ENCODE measurements at places on chromosomes 3 and 15.
A peak's percentile ranks its signal among the peaks of the same experiment; 100 is the strongest.

DNA sequence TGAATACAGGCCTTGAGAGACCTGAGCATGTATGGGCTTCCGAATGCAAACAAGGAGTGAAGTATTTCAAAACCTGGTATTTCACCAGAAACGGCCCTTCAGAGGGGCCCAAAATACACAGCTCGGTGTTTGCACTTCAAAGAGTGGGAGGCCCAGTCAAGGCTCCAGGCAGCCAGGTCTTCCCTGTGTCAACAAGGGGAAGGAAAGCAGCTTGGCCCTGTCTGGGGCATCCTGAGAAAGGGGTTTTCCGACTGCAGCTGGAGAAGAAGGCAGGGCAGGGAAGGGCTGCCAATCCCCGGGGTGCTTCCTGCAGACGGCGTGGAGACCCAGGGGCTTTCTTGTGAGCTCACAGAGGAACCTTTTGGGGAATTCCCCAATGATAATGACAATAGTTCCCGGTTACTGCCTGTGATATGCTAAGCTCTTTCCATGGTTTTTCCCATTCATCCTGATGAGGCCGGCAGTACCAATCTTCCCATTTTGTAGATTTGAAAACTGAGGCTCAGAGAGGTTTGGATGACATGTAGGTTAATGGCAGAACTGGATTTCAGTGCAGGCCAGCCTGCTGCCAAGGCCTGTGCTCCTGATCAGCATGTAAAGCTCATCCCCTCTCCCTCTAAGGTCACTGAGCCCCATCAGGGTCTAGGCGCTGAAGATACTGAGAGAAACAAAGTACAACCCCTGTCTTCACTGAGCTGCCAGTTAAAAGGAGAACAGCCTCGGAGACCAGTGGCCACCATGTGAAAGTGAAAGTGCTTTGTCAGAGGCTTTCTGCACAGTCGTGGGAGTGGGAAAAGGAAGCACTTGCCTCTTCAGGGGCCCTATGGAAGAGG lies 43.0 kb upstream of the TLE3 start:
- DNase-seq: peak; percentile 69

DNA sequence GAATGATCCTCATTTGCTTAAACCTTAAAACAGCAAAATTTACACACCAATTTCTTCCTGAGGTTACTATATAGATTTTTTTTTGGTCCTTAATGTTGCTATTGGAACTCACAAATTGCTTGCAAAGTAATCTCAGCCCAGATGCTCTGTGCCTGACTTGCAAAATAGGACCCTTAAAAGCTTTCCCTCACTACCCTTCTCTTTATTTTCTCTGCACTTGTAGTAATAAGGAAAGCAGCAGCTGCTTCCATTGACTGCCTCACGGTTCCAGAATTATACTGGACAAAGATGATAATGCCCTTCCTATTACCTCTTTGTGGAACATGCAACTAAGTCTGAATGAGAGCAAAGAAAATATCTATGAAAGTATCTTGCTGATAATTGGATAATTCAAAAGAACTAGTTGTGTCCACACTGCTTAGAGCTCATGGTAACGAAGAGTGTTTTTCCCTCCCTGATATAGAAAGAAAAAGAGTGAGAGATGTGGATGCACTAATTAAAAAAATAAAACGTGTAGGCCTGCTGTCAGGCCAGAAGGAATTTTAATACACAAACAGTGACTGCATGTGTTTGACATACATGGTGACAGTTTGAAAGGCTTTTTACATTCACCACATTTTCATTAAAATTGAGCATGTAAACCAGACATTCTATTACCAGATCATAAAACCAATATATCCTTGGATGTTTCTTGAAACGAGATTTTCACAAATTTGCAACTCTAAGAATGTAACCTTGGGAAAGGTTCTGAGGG lies 783.1 kb downstream of the GBE1 start:
- no peak for DNase-seq

- DNase-seq: peak; percentile 17
These were observed 1.9 kb downstream of the RHO start for GRCh38 chr3:129530251-129530791.

DNA sequence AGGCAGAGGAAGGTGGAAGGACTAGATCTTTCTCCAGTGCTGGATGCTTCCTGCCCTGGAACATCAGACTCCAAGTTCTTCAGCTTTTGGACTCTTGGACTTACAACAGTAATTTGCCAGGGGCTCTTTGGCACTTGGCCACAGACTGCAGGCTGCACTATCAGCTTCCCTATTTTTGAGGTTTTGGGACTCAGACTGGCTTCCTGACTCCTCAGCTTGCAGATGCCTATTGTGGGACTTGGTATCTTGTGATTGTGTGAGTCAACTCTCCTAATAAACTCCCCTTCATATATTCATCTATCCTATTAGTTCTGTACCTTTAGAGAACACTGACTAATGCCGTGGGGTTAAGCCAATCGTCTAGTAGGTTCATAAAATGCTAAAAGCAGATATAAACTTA lies 8.8 kb upstream of the B3GNT5 start:
- peak; percentile 87 for DNase-seq

DNA sequence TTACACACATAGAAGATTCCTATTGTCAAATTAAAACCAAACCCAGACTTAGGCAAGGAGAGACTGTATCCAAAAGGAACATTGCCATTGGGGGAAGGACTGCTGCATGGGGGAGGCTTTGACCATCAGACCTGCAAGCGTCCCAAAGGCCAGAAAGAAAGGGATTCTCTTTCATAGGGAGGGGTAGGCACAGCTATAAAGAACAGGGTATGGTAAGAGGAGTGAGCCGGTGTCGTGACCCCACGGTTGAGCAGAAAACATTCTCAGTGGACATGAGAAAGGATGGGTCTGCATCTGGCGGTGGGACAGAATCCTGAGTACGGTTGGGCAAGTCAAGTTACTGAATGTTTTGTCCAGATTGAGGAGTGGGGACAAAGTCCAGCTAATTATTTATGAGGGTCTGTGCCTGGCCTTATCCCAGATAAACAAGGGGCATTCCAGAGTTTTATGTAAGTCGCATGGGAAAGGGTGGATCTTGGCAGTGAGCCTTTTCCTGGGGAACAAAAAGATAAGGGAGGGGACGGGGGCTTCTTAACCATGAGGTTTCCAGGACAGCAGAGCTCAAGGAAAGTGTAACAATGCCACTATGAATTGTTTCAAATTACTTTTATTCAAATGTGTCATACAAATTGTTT lies 357.8 kb downstream of the OCA2 start:
- no peak for DNase-seq

GRCh38 chr3:185878920-185879319 lies 54.1 kb upstream of the IGF2BP2 start:
- DNase-seq: no peak

DNA sequence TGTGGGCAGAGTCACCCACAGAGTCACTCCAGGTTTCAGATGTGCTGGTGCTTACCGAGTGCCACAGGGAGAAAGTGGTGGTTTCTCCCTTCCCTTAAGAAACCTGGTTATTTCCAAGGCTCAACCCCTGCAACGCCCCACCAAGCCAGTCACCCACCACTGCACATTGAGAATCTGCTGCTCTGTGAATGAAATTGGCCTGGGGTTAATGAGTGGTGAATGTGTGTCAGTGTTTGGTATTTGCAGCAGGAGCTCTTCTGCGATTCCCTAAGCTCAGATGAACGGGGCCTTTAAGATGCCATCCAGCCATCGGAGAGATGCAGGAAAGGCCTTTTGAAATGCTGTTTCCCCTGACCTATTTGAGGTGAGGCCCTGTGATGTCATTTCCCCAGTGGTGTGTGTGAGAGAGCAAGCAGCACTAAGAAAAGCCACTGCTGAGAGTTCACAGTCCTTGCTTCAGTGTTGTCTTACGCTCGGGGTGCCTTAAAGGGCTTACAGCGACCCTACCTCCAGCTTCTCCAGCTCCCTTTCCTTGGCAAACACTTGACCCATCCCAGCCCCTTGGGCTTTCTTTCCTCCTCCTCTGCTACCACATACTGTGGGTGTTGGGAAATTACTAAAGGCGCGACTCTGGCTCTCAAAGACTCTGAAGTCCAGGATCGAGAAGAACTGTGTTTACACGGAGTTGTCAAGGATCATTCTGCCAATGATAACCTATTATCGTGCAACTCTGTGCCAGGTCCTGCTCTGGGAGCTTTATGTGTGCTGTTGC lies 68.9 kb downstream of the SMAD3 start:
- no peak for DNase-seq

DNA sequence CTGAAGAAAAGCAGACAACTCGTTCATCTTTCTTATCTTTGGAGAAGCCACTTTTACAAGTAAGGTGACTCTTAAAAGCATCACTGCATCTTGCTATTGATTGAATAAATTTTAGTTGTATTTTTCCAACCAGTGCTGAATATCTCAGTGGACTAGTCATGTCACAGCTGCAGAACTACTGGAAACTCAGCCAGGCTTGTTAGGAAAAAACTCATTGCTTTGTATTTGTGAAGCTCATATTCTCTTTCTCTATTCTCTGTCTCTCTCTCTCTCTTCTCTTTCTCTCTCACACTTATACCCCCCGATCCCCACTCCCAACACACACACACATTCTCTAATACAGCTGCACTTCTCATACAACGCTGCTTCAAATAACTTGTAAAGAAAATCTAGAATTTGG lies 104.3 kb downstream of the WDR76 start:
- DNase-seq: no peak

- no peak for DNase-seq
These were observed 56.9 kb downstream of the ABTB1 start for GRCh38 chr3:127729556-127730056.

DNA sequence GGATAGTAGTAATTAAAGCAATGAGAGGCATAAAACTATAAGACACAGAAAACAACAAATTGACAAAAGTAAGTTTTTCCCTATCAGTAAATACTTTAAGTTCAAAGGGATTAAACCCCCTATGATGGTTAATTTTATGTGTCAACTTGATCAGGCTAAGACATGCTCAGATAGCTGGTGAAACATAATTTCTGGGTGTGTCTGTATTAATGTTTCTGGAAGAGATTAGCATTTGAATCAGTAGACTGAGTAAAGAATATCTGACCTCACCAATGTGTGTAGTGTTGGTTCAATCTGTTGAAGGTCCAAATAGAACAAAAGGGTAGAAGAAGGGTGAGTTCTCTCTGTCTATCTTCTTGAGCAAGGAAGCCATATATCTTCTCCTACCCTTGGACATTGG lies 283.3 kb upstream of the GRM7 start:
- DNase-seq: no peak

GRCh38 chr3:128849911-128850455 lies 29.4 kb upstream of the ACAD9 start:
- DNase-seq: peak; percentile 79

DNA sequence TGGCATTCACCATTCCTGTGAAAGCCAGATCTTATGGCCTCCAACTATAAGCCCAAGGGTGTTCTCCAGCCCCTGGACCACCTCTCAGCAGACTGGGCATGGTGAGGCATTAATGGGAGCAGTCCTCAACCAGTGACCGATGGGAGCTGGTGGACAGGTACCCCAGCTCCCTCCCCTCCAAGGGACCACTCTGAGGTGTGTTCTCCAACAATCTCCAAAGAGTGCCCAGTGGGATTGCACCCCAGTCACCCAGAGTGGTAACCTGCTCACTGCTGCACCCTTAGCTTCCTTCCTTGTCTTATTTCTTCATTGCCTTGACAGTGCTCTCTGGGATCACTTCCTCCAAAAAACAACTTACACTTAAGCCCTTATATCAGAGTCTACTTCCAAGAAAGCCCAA lies 8.2 kb upstream of the ITGA11 start:
- no peak for DNase-seq

GRCh38 chr15:38300395-38300794 lies 47.8 kb downstream of the SPRED1 start:
- peak; percentile 20 for DNase-seq

DNA sequence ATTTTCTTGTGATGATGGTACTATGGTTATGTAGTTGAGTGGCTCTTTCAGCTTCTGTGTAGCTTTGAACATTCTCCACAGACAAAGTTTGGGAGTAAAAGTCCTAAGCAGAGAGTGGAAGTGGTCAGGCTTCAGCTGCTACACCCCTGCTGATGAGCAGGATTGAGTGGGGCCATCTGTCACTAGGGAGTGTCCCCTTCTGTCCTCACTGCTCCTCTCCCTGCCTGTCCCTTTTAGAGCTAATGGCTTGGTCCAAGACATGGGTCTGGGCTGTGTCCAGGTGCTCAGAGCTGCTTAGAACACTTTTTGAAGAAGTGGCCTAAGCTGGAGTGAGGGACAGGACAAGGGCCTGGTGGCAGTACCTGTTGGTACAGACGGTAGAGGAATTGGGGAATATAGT lies 15.1 kb downstream of the MYZAP start:
- DNase-seq: no peak

DNA sequence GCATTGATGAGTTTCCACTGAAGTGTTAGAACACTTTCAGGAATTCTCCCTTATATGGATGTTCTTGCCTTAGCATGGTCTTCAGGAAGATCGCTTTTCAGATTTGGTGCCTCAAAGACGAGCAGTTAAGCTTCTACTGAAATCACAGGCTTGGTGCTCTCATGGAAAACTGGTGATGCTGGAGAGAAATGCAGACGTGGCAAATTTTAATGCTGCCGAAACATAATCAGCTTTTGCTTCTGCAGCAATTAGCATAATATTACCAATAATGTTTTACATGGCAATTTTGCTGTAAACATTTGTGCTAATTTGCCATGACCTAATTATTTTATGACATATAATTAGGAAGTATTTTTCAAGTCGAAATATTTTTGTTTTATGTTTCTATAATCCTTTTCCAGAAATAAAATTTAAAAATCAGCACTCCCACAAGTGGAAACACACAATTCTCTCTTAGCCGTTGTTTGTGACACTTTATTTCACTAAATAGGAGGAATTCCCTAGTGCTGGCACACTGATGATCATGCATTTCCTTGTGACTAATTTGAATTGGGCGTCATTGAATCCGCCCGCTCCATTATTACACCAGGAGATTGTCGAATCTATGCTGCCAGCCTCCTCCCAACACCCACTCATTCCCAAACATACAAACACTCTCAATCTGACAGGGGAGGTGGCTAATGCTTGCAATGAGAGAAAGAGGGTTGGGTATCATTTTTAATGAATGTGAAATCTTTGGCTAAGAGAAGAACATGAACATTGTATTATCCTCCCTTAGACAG lies 506.8 kb upstream of the PPP2R3A start:
- no peak for DNase-seq

GRCh38 chr3:168459226-168459784 lies 363.6 kb upstream of the GOLIM4 start:
- DNase-seq: peak; percentile 7

DNA sequence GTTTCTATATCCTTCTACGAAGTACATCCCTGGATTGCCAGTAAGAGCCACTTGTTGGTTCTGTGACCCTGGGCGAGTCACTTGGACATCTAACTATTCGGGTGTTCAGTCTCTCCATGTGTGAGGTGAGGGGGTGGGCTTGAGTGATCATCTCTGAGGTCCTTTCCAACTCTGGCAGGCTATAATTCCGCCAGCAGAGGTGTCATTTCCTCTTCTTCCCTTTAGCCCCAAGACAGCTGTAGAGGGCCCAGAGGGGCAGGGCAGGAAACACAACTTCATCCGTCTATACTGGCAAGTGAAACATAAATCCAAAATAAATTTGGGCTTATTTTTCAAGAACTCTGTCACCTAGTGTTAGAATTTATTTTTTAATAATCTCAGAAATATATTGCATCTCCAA lies 38.1 kb downstream of the C2CD4A start:
- DNase-seq: no peak

- DNase-seq: no peak
These were observed 556 bp downstream of the PEX5L start for GRCh38 chr3:180036092-180036670.

- no peak for DNase-seq
These were observed 76.2 kb upstream of the ADAMTS9 start for GRCh38 chr3:64763980-64764379.

Measured in RPMI7951 (cell line).